ENCODE measurements at places on chromosomes 11 and 22.

- no peak for DNase-seq
Measured at GRCh38 chr11:85279267-85279666, 347.9 kb downstream of the DLG2 start.

- peak; percentile 58 for DNase-seq
Measured at GRCh38 chr11:67303132-67303834, at the start of gene SSH3. TSS of gene SSH3 (plus strand) at chr11:67303530. CDS start at chr11:67303626, 96 bp downstream.

- DNase-seq = peak; percentile 72
Measured at GRCh38 chr11:31887180-31887579, 76.1 kb upstream of the PAX6 start.

DNA sequence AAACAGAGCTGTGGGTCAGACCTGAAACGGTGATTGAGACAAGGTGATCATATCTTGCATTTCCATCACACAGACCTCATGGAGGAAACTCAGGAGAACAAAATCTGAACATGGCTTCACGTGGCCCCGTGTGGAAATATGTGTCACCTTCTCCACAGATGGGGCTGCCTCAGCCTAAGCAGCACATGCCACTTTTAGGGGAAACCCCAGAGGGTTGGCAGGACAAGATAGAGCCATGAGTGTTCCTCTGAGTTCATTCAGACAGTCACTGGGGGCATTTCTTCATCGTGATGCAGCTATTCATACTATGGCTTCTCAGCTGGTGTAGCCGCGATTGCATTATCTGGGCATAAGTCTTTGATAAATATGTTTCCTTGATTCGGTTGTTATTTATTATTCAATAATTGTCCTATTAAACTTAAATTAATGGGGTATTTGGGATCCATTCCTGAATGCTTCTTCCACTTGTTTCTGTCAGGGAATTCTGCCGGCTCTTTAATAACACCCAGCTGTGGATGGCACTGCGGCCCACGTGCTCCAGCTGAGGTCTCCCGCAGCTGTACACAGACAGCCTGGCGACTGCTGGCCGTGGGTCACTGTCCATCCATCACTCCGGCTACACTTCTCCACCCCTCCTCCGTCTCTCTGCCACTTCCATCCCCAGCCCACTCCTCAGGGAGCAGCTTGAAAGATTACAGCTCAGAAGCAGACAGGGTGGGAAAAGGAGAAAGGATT lies 485.1 kb downstream of the OPCML start:
- DNase-seq = no peak

- DNase-seq = peak; percentile 37
Measured at GRCh38 chr22:38871360-38872171, 450 bp downstream of the CBX6 start.

DNA sequence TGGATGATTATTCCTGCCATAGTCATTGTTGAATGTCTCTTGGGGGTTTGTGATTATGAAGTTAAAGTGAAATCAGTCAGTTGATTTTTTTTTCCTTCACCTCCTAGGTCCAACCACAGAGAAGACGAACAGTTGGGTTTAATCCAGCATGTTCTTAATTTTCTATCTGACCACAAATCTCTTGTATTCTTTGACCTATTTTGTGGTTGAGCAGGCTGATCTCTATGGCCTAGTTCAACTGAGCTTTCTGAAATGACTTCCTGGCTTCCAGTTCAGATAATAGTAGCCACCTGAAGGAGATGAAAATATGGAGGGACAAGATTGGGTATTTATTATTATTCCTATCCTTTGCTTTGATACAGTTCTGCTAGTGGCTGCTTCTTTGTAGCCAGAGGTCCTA lies 5.2 kb upstream of the OR56A5 start:
- DNase-seq = no peak

DNA sequence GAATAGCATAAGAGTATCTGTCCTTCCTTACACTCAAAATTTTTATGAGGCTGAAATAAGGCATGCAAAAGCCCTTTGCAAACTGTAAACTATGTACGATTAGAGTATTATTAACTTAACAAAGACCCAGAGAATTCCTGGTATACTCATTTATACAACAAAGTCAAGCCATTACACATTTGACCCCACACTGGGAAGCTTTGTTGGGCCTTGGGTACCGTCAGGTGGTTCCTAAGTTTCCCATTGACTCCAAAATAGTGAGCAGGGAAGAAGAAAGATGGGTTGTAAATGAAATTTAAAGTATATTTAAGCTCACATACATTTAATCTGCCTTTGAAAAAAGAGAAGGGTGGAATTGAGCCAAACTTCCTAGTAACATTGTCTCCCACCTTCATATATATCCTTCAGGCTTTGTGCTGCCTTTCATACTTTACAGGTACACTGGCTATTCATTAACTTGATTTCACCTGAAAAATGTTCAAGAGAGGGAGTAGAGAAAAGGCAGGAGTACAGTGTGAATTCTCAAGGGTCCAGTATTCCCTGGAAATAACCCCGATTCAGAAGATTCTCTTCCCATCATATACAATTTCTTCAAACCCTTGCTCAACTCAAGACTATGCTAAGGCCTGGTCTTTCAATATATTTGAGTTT lies 68.6 kb downstream of the SOX6 start:
- no peak for DNase-seq

Data from A673 (cell line).